Cardiac muscle cell (in vitro differentiated cells and primary cell): ENCODE measurements at places on chromosomes 12 and 14. TPM values are rescaled to one million over a fixed set of nuclear protein-coding genes. Genes with fewer than 3 reads are reported as not detected.

The FAR2 gene
- total RNA-seq: 0.42 and 1.6 TPM in 2 replicates

The ZNF891 gene
- total RNA-seq: 1.3 and 2.7 TPM in 2 replicates

The ZNF268 gene
- total RNA-seq: 21.6 and 34.1 TPM in 2 replicates

The ARHGDIB gene
- 3.8 and 8.2 TPM in 2 replicates for total RNA-seq

The CATSPERB gene
- not detected in 2 replicates for total RNA-seq

The ATL1 gene
- total RNA-seq: 0.39 and 1.5 TPM in 2 replicates

The RTL1 gene
- 0.04 and 0.15 TPM in 2 replicates for total RNA-seq

DNA sequence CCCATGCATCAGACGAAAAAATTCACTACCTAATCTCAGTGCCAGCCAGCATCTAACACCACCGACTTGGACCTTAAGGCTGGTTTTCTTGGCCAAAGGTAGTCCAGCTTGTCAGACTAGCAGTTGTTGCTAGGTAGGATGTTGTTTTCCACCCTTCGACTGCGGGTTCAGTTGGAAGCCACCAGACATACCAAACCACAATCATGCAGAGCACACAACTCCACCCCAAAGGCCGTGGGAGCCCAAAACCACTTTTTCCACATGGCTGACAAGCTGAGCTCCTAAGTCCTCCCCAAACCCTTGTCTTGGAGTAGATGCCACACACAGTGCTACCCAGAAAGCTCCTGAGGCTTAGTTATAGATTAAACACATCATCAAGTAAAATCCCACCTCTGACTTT lies 46.8 kb downstream of the LRIG3 start:
- H3K4me1 ChIP-seq: no peaks in the 10 kb centered on the region
- H3K36me3 ChIP-seq: peaks cover 54% of the 10 kb centered on the region
- no peak overlapping the region for H3K4me3 ChIP-seq
- no peak overlapping the region for H3K27ac ChIP-seq
- no peaks in the 10 kb centered on the region for H3K27me3 ChIP-seq

DNA sequence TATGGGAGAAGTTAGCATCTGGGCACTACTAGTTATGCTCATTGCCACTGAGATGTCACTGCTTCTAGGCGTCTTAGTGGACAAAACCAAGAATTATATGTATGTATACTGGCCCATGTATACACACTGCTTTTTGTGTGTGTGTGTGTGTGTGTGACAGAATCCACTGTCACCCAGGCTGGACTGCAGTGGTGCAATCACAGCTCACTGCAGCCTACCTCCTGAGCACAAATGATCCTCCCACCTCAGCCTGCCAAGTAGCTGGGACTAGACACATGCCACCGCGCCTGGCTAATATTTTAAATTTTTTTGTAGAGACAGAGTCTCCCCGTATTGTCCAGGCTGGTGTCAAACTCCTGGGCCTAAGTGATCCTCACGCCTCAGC lies 25.2 kb downstream of the LIMA1 start:
- no peak for DNase-seq
- H3K4me1 ChIP-seq: no peaks in the 10 kb centered on the region
- H3K27me3 ChIP-seq: no peaks in the 10 kb centered on the region
- no peaks in the 10 kb centered on the region for H3K36me3 ChIP-seq
- H3K27ac ChIP-seq: peak overlapping the region; percentile 34

DNA sequence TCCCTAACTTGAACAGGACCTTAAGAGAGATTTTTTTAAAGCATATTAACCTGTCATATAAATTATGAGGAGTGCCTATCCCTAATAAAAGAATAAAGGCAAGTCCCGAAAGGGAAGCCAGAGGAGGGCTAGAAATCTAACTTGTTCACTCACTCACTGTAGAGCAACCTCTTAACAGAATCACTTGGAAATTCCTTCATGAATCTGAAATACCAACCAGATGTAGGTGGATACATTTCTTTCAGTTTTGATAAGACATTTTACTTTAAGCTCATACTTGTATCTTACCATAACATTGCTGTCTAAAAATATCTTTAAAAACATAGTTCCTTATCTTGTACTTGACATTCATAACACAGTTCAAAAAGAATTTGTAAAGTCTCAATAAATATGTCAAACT lies 25.7 kb downstream of the NTN4 start:
- H3K4me1 ChIP-seq: no peaks in the 10 kb centered on the region
- no peak for DNase-seq
- H3K4me3 ChIP-seq: no peak overlapping the region
- peaks cover 96% of the 10 kb centered on the region for H3K27me3 ChIP-seq
- no peaks in the 10 kb centered on the region for H3K36me3 ChIP-seq

DNA sequence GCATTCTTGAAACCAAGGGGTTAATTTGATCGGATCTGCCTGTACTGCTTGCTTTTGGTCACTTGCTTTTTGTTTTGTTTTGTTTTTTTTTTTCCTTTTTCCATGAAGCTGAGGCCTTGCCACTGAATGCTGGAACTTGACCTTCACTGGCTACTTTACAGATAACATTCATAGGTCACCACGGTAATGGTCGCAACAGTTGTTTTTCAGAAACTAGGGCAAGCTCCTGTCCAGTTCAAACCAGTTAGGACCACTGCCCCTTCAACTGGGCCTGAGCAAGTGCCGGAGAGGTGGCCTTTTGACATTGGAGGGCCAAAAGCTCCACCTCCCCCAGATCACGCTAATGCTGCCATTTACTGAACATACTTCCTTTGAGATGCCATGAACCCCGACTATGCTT lies 147.6 kb downstream of the FOXN3 start:
- no peak overlapping the region for H3K27ac ChIP-seq
- H3K36me3 ChIP-seq: no peaks in the 10 kb centered on the region
- H3K4me1 ChIP-seq: peaks cover 31% of the 10 kb centered on the region
- H3K4me3 ChIP-seq: no peak overlapping the region
- no peaks in the 10 kb centered on the region for H3K27me3 ChIP-seq

GRCh38 chr14:89378119-89378518 lies 38.9 kb downstream of the FOXN3 start:
- H3K27me3 ChIP-seq: no peaks in the 10 kb centered on the region
- no peak overlapping the region for H3K27ac ChIP-seq
- H3K4me3 ChIP-seq: no peak overlapping the region
- DNase-seq: peak; percentile 28

GRCh38 chr12:102702447-102703114 lies 214.5 kb downstream of the PAH start:
- no peak overlapping the region for H3K4me3 ChIP-seq
- peak; percentile 28 for DNase-seq
- H3K4me1 ChIP-seq: no peaks in the 10 kb centered on the region
- no peaks in the 10 kb centered on the region for H3K27me3 ChIP-seq
- no peaks in the 10 kb centered on the region for H3K36me3 ChIP-seq

- H3K4me3 ChIP-seq: no peak overlapping the region
- H3K27me3 ChIP-seq: no peaks in the 10 kb centered on the region
- DNase-seq: no peak
- H3K36me3 ChIP-seq: no peaks in the 10 kb centered on the region
- no peak overlapping the region for H3K27ac ChIP-seq
- no peaks in the 10 kb centered on the region for H3K4me1 ChIP-seq
Observed at GRCh38 chr12:50848963-50849362, 6.2 kb downstream of the TMPRSS12 start.

DNA sequence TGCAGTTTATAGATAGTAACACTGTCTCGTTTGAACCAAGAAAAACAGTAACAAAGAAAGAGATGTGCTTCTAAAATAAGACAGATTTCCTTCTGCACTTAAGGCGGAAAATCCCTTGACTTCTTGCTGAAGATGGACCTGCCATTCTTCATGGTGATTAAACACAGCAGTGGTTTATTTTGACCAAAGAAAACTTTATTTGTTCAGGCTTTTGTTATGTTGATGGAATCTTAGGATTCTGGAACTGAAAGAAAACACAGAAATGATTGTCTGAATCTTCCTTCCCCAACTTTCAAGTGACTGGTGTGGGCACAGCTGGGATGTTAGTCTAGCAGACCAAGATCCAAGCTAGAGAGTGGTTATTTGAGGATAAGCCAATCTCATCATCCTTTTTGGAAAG lies 72.2 kb downstream of the DACT1 start:
- H3K4me3 ChIP-seq: no peak overlapping the region
- peak overlapping the region; percentile 63 for H3K27ac ChIP-seq
- H3K27me3 ChIP-seq: no peaks in the 10 kb centered on the region
- DNase-seq: no peak

DNA sequence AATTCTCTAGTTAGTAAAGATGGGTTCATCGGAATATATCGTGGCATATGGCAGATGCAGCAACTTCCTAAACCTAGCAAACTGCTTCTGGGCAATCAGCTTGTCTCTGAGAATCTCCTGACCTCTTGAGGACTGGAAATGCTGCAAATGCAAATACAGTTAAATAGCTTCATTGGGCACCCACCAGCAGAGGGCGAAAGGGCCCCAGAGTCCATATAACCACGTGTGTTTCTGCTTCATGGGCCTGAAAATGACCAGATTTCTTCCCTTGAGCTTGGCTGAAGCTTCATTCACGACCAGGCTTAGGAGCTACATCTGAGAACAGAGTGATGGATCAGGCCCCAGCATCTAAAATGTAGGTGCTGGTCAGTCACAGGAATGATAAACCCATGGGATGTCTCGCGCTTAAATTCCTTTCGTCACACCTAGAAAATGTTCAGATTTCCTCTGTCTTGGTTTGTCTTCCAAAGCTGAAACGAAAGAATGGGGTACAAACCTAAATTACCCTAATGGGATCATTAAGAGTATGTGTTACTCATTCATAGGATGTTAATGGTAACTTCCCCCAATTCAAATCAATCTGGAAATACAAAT lies 1482.5 kb upstream of the TMEM132C start:
- H3K27me3 ChIP-seq: peaks cover 5% of the 10 kb centered on the region
- no peaks in the 10 kb centered on the region for H3K36me3 ChIP-seq
- H3K27ac ChIP-seq: no peak overlapping the region

GRCh38 chr12:105622846-105623736 lies 292.6 kb downstream of the C12orf75 start:
- no peaks in the 10 kb centered on the region for H3K27me3 ChIP-seq
- no peak overlapping the region for H3K4me3 ChIP-seq
- H3K4me1 ChIP-seq: no peaks in the 10 kb centered on the region
- H3K27ac ChIP-seq: no peak overlapping the region
- H3K36me3 ChIP-seq: no peaks in the 10 kb centered on the region

DNA sequence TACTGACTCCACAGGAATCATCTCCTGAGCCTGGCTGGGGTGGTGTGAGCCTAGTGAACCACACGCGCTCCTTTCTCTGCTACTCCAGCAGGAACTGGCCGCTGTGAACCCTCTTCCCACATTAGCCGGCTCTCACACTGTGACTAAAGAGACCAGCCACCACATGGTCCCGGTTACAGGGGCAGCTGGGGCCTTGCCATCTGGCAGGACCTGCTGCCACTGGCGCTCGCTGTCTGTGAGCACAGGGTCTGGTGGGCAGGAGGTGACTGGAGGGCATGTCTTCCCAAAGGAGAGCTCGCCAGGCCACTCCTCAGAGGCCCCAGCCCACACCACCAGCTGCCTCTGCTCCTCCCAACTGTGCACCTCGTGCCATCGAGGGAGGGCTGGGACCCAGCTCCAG lies 99.3 kb downstream of the SINHCAF start:
- no peaks in the 10 kb centered on the region for H3K4me1 ChIP-seq
- H3K27ac ChIP-seq: no peak overlapping the region
- no peaks in the 10 kb centered on the region for H3K36me3 ChIP-seq
- no peak overlapping the region for H3K4me3 ChIP-seq
- no peaks in the 10 kb centered on the region for H3K27me3 ChIP-seq

- no peak overlapping the region for H3K4me3 ChIP-seq
- H3K36me3 ChIP-seq: peaks cover 26% of the 10 kb centered on the region
- no peaks in the 10 kb centered on the region for H3K27me3 ChIP-seq
- no peak for DNase-seq
Observed at GRCh38 chr12:6975297-6976032, 4.8 kb downstream of the EMG1 start.

DNA sequence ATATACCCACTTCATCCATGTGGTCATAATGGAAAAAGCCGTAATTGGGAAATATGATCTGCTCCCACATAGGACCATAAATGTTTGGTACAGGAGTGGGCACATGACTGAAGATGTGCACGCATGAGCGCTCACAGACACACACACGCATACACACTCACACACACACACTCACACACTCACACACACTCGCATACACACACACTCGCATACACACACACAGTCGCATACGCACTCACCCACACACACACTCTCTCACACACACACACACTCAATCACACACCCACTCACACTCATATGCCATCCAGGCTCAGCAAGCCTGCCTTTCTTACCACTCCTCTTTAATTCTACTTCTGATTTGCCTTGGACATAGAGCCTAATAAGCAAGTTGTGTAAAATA lies 45.6 kb upstream of the EGLN3 start:
- no peaks in the 10 kb centered on the region for H3K36me3 ChIP-seq
- no peak overlapping the region for H3K27ac ChIP-seq
- peaks cover 4% of the 10 kb centered on the region for H3K4me1 ChIP-seq
- no peak overlapping the region for H3K4me3 ChIP-seq
- no peak for DNase-seq
- H3K27me3 ChIP-seq: no peaks in the 10 kb centered on the region

GRCh38 chr12:4648104-4648500 lies 749 bp downstream of the AKAP3 start:
- peak overlapping the region; percentile 87 for H3K4me3 ChIP-seq
- H3K4me1 ChIP-seq: peaks cover 16% of the 10 kb centered on the region
- no peaks in the 10 kb centered on the region for H3K36me3 ChIP-seq

DNA sequence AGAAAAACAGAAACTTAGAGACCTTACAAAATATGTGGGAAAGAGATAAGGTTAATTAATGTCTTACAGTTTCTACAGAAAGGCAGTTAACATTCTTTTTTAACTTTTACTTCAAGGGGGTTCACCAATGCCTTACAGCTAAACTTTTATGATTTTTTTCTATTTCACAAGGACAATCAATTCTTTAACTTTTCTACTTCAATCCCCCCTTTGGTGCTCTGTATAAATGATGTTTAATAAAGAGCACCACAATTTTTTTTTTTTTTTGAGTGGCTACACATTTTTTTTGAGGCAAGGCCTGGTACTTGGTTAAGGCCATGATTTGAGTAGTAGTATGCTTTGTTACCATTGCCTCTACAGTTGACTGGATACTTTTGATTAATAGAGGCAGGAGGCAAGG lies 279.6 kb downstream of the PRKD1 start:
- H3K27me3 ChIP-seq: no peaks in the 10 kb centered on the region
- H3K4me1 ChIP-seq: peaks cover 11% of the 10 kb centered on the region
- no peak for DNase-seq
- H3K27ac ChIP-seq: no peak overlapping the region
- no peak overlapping the region for H3K4me3 ChIP-seq

DNA sequence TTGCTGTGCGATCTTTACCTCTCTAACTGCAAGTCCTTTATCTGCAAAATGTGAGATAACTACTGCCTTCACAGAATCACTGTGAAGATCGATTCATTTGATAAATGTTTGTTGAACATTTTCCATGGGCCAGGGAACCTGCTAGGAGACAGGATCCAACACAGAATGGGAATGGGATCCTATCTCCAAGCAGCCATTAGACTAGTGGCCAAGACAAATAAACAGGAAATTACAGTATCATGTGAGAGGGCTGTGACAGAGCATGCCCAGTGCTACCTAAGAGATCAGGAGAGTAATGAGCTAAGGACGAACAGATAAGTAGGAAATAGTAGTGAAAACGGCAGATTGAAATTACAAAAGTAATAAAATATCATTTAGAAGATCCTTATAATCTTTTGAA lies 105.7 kb downstream of the GRIN2B start:
- DNase-seq: no peak
- no peak overlapping the region for H3K27ac ChIP-seq
- H3K36me3 ChIP-seq: no peaks in the 10 kb centered on the region
- H3K27me3 ChIP-seq: no peaks in the 10 kb centered on the region
- no peaks in the 10 kb centered on the region for H3K4me1 ChIP-seq
